ENCODE measurements at places on chromosomes 3 and 15.

DNA sequence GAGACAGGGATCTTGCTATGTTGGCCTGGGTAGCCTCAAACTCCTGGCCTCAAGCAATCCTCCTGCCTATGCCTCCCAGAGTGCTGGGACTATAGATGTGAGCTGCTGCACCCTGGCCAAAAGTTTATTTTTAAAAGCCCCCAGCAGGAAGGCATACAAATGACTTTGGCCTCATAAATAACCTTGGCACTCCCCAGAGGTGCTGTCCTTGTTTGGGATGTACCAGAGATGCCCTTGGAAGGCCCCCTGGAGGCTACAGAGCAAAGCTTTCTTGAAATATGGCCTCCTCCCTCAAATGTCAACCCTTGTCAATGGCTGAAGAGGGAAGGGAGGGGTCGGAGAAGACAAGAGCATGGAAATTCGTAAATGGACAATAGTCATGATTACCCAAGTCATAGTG is 14.0 kb upstream of the RTP3 start:
- no peak for DNase-seq

DNA sequence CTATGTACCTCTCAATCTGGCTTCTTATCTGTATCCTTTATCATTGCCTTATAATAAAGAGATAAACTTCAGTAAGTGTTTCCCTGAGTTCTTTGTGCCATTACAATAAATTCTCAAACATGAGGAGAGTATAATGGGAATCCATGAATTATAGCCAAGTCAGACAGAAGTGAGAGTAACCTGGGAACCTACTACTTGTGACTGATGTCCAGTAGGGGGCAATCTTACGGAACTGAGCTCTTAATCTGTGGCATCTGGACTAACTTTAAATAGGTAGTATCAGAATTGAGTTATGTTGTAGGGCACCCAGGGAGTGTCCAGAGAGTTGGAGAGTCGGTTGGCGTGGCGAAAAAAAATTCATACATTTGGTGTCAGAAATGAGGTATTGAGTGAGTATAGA is 542.6 kb downstream of the ZBBX start:
- no peak for DNase-seq

DNA sequence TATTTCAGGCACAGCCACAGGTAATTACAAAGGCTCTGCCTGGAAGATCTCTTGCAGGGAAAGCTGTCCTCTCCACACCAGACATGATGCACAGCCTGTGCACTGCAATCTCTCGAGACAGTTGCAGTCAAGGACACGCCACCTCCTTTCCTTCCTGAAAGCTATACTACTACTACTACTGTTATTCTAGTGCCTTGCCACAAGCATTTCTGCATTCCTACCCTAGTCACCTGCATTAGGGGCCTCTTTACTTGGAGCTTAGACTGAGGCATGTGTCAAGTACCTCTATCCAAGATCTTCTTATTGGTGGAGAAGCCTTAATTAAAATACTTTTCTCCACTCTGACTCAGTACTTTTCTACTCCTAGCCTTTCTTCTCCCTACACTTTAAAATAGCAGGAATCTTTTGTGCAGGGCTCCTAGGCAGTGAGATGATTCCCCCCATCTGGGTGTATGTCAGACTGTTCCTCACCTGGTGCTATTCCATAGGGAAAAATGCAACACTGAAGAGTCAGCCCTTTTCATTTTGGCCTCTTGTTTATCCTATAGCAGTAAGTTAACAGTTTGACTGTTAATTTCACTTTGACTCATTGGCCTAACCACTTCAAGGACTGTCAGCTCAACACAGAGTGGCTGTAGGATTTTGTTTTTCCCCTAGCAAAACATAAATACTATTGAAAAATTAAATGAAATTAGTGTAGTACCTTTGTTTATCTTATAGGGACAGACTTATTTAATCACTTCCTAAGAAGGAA is 78.9 kb downstream of the ESYT3 start:
- DNase-seq, result no peak

DNA sequence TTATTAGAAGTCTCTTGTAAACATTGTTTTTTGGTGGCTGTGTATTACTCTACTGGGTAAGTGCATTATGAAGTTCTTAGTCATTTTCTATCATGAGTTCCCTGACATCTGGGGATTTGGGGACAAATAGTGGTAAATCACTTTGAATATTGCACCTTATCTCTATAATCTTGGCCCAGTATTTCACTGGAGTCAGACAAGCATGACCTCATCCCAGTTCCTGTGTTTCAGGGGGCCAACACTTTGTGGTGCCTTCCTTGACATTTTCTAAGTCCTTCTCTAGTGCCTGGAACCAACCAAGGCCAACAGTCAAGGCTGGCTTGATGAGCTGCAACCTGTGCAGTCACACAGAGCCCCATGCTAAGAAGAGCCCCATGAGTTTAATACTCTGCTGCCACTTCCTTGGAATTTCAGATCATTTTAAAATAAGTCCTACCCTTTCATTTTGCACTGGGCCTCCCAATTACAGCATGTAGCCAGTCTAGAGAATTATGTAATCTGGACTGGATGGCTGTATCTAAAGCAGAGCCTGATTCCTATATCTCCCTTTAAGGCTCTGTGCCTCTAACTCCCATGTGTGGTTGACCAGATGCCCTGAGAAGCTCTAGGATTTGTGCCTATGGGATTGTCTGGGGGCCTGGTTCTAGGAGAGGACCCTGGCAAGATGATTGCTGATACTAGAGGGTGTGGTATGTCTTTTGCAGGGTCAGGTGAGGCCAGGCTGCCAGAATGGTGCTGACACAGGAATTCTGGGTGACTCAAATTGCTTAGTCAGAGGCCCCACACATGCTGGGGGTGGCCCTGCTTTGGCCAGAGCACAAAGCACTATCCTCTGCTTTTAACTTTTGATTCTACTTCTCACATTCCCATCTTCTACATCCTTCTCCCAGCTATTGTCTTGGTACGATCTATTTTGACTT is 319.6 kb upstream of the TBC1D5 start:
- no peak for DNase-seq

- DNase-seq, result no peak
These were observed 4.3 kb downstream of the TMPRSS7 start for GRCh38 chr3:112038863-112039262.
